ENCODE measurements at places on chromosomes 3 and 15.

DNA sequence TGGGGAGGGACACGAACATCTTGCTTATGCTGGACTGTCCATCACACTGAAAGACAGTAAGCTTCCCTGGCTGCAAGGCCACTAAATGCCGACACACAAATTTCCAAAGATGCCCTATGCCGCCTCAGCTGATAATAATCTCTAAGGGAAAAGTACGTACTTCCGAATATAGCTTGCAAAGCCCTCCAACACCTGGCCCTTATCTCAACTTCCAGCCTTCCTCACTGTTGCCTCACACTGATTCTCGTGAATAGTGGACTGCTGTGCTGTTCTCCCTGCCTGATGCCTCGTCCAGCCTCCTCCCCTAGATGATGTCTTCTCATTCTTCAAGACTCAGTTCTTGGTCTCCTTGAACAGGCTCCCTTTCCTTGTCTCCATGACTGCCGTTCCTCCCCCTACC, 72.3 kb downstream of the CD47 start:
- no peak for DNase-seq

DNA sequence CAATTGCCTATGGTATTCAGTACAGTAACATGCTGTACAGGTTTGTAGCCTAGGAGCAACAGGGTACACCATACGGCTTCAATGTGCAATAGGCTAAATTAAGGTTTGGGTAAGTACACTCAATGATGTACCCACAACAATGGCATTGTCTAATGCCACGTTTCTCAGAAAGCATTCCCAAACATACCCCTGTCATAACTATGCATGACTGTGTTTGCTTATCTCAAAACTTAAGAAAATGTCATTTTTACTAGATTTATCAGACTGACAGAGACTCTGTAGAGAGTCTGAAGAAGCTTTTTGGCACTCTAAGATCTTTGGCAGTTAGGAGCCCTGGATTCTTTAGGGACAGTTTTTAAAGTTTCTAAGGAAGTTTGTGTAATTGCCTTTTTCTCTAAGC, 59.9 kb downstream of the MECOM start:
- no peak for DNase-seq

GRCh38 chr3:158712443-158712842, 19.8 kb downstream of the RARRES1 start:
- DNase-seq, result no peak

- no peak for DNase-seq
Observed at GRCh38 chr3:107660306-107660976, 137.7 kb downstream of the BBX start.

GRCh38 chr15:31153531-31153930, 52.0 kb upstream of the TRPM1 start:
- DNase-seq, result no peak

DNA sequence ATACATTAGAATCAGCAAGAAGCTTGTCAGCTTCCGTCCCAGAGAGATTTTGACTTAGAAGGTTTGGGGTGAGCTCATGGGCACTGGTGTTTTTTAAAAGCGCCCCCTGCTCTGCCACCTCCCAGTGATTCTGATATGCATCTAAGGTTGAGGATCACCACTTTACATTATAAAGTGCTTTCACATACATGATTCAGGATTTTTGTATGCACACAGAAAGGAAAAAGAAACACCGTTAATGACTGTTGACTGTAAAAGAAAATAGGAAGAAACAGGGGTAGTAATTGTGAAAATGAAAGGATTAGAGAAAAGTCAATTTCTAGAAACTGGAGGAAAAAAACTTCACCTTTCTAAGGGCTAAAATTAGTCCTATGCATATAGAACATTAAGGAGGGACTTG, 104.9 kb upstream of the ZBED2 start:
- DNase-seq, result no peak

- no peak for DNase-seq
Observed at GRCh38 chr3:163016251-163016650, 1519.6 kb downstream of the OTOL1 start.

DNA sequence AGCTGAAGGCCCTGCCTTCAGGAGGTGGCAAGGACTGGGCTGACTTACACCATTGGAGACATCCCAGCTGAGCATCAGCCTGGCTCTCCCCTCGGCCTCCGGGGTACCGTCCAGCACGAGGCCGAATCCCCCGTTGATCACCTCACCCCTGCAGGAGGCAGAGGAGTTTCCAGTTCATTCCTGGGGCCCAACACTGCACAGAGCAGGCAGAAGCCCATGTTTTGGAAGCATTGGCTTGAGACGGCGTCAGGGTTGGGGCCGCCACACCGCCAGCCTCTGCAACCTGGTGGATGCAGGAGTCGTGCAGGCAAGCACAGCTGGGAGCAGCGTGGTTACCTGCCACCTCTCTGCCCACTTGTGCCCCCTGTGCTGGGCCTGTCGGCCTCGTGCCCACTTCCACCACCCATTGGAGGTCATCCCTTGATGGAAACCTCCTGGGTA, 7.7 kb upstream of the ZXDC start:
- no peak for DNase-seq

DNA sequence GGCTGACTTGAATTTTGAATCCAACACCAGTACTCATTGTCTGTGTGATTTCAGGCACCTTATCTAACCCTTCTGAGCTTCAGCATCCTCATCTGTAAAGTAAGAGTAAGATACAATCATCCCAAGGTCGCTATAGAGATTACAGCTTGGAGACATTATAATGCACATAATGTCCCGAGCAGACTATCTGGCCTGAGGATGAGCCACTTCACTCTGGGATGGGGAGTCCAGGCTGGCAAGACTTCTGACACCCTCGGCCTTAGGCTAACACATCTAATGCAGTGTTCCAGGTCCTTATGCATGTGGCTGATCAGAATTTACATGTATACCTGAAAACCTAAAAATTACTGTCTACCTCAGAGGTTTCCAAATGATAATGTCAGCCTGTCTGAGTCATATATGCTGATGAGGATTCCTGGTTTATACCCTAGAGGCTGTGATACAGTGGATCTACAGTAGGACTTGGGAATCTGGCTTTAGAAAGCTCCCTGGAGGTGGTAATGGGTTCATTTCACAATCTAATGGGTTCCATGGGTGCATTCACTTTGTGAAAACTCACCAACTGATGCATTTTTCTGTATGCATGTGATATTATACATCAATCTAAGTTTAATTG, 229.0 kb upstream of the SLCO3A1 start:
- no peak for DNase-seq

- no peak for DNase-seq
Observed at GRCh38 chr15:43522247-43522646, 4.8 kb downstream of the MAP1A start.

- DNase-seq, result no peak
Observed at GRCh38 chr3:18376682-18377081, 48.5 kb downstream of the SATB1 start.

GRCh38 chr3:50617911-50618481, 1.0 kb downstream of the MAPKAPK3 start:
- DNase-seq, result no peak

GRCh38 chr3:33377931-33378330, 62.3 kb downstream of the UBP1 start:
- no peak for DNase-seq

GRCh38 chr3:127964053-127964452, 49.0 kb downstream of the KBTBD12 start:
- no peak for DNase-seq

Data from T-helper 2 cell treated with Interferon-gamma antibody and Interleukin-4, amounts not matched to agents 5 μg/mL and 100 μg/mL, for 36 hours (primary cell).